Left ventricle myocardium superior (tissue), 1 donor: ENCODE measurements at places on chromosomes 16 and 17. TPM values are rescaled to one million over a fixed set of nuclear protein-coding genes. Genes with fewer than 3 reads are reported as not detected.

GRCh38 chr17:33908363-33909064 is 346.6 kb upstream of the CCL2 start:
- DNase-seq = no peak

GRCh38 chr16:28285649-28286048 is 6.7 kb upstream of the SBK1 start:
- no peak for DNase-seq

DNA sequence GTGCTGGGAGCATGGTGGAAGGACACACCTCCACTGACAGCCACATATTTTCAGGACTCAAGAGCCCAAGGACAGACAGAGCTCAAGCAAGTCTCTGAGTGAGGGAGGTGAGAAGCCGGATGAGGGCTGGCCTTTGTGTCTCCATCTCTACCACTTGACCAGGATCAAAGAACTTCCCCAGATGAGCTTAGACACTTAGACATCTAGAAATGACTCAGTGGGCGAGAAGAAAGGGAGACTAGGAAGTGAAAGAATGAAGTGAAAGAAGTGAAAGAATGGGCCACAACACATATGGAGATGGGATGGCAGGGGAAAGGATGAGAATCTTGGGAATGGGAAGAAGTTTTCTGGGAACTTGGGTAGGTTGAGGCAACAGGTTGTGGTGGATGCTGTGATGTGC is 274.9 kb upstream of the CCL2 start:
- no peak for DNase-seq

DNA sequence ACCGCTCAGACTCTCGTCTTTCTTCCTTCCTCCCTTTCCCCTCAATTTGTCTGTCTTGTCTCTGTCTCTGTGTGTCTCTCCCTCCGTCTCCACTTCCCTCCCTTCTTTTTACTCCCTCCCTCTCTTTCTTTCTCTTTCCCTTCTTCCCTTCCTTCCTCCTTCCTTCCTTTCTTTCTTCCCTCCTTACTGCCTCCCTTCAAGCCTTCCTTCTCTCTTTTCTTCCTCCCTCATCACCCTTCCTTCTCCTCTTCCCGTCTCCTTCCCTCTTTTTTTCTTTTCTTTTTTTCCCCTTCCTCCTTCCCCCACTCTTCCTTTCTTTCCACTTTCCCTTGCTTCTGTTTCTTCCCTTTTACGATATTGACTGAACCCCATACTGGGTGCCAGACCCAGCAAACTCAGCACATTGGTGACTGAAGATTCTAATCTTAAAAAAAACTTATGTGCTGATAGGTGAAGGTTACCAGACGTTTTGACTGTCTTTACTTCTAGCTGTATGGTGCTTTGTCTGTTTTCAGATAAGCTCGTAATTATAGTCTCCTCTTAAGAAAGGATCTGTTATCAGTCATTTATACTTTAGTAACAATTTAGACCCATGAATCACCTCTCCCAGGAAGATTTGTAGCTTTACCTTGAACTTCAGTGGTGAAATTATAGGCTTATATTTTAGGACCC is 481 bp upstream of the BRD7 start:
- DNase-seq = no peak

GRCh38 chr16:4241258-4241927 is 487 bp downstream of the SRL start:
- no peak for DNase-seq

DNA sequence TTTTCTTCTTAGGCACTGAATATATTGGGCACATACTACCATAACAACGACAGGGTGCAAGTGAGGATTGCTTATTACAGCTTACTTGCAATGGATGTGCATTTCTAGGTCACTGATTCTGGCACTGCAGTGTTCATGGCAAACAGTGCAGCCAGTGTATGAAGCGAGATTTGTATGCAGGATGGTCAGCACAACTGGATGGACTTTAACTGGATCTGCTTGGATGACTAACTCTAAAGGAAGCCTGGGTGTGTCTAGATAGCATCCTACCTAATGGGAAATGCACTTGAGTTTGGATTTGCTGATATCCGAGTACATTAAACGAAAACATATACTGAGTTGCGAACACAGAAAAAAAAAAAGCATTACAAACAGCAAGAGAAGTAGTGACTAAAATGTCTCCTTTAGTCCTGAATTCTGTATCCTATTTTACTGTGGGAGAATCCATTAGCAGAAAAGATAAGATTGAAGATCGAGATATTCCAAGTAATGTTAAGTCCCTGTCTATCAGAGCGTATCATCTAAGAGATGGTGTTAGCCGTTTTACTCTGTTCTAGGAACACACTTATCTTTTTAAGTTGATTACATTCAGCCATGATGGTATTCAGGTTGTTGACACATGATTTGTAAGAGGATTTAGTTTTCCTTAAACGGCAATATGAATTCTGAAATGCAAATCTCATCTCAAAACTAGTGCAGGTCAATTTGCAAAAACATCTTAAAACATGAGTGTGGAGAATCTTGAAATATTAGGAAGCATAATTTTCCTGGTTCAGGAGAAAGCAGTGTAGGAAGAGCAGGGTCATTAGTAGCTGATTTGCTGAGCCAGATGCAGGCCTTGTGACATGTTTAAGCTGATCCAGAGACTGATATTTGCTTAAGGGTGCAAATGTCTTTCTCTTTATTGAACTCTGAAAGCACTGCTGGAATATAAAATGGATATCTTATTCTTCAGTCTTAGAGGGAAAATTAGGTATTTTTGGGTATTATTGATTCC is 142.6 kb upstream of the CPHXL start:
- DNase-seq = no peak

DNA sequence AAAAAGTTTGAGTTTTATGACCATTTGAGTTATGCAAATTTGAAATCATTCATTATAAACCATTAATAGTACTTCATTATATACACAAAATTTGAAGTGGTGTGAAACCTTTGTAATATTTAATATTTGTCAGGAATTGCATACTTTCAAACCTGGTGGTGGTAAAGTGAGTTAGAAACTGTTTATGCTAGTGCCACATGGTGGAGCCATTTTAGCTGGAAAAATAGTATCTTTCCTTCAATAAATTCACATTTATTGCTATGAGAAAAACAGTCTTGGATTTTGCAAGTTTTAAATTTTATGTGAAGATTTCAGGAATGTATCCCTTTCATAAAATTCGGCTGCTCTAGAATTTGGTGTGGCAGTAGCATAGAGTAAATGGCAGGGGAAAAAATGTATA is 7.3 kb upstream of the BLMH start:
- no peak for DNase-seq

DNA sequence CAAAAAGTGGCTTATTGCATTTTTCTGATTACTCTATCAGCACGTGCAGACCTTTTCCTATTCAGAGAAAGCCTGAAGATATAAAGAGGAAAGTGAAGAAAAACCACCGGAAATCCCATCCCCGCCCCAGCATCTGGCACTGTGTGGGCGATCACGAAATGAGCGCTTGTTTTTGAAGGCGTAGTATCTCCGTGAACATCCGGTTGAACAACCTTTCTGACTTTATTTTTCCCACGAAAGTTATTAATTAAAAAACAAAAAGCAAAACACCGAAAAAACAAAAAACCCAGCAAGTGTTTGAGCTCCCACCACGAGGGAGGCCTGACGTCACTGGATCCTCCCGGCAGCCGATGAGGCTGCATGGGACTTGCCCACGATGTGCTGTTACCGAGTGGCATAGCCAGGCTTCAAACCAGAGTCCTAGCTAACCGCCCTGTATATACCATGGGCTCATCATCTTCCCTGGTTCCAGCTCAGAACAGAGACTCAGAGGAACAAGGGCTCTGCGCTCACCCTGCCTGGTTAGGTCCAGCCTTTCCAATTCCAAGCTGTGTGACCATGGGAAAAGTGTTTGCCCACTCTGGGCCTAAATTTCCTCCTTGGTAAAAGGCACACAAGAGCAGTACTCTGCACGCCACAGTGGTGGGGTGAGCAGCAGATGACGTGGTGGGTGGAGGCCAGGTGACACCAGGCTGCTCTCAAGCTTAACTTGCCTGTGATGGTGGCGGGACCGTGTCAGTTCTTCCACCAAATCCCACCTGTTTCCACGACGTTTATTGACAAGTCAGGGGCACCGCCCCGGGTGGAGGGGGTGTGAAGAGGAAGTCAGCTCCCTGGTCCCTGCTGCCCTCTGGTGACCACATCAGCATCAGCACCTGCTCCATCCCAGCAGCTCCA is 34.3 kb upstream of the IL21R start:
- DNase-seq = peak; percentile 85

DNA sequence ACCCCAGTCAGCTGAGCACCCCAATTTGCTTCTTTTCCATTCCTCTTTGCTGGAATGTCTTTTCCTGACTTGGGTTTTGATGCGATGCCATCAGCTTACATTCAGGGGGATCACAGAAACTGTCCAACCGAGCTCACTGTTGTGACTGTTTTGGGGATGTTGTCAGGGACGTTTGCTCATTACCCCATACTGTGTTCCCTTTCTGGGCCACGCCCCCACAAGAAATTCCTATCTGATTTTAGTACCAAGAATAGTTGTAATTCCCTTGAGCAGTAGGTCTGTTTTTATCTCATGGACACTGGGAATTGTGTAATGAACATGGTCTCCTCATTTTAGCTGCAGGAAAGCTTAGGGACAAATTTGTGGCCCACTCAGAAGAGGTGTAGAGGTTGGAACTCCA is 2.6 kb upstream of the NTN1 start:
- DNase-seq = no peak

DNA sequence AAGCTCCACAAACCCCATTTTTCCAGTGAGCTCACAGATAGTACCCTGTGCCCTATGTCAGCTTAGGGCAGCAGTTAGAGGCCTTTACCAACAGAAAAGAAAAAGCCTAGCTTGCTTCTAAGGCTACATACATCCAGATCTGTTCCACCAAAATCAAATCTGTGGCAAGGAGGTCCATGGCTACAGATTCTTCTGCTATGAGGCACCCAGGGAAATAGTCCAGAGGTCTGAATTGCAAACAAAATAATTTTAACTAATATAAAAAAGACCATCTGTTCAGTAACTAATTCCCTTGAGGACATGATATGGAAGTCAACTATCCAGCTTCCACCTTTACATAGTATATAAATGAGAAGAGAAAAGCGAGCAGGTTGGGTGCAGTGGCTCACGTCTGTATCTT is 129.3 kb downstream of the PARN start:
- no peak for DNase-seq

DNA sequence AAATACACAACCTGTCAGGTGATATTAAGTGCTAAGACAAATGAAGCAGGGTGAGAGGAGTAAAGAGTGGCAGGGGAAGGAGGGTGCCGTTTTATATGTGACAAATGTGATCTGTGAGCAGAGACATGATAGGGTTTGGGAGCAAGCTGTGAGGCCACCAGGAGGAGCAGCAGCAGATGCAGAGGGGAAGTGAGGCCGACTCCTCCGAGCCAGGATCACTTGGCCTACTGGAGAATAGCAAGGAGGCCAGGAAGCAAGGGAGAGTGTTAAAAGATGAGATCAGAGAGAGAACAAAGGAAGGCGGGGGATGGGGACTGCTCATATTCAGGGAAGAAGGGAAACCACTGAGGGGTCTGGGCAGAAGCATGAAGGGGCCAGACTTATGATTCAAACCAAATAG is 129.4 kb downstream of the TANGO6 start:
- DNase-seq = no peak

GRCh38 chr17:49343273-49343672 is 18.8 kb downstream of the ZNF652 start:
- DNase-seq = no peak

DNA sequence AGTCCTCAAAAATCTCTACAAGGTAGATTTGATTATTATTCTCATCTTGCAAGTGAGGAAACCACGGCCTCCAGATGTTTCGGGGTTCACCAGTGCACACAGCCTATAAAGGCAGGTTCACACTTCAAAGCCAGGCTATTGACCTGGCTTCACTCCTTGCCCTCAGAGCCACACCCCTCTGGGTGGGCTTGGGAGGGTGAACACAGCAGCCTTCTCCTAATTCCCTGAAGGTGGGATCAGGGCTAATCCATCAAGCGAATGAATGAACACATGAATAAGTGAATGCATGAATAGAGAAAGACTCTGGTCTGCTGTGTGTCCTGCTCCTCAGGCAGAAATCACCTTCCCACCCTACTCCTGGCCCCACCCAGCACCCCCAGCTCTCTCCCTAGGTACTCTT is 139.0 kb downstream of the CYLD start:
- DNase-seq = no peak

GRCh38 chr16:57759541-57760356 is 24.2 kb downstream of the KATNB1 start:
- DNase-seq = no peak

DNA sequence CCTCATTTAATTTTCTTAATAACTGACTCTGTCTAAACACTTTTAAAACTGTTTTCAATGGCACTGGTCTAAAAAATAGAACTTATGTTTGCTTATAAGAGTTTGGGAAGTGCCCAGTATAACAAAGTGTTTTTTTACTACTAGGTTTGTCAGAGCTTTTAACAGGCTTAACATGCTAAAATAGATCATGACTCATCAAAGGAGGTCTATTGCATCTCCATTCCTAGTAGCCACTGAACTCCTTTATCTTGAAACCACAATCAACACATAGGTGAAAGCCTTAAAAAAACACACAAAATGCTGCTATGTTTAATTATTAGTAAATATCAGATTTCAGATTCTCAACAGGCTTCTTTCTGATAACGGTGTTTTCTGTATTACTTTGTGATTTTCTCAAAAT is 196.4 kb upstream of the KIF2B start:
- no peak for DNase-seq

GRCh38 chr16:88965826-88966480 is 11.1 kb downstream of the CBFA2T3 start:
- no peak for DNase-seq

DNA sequence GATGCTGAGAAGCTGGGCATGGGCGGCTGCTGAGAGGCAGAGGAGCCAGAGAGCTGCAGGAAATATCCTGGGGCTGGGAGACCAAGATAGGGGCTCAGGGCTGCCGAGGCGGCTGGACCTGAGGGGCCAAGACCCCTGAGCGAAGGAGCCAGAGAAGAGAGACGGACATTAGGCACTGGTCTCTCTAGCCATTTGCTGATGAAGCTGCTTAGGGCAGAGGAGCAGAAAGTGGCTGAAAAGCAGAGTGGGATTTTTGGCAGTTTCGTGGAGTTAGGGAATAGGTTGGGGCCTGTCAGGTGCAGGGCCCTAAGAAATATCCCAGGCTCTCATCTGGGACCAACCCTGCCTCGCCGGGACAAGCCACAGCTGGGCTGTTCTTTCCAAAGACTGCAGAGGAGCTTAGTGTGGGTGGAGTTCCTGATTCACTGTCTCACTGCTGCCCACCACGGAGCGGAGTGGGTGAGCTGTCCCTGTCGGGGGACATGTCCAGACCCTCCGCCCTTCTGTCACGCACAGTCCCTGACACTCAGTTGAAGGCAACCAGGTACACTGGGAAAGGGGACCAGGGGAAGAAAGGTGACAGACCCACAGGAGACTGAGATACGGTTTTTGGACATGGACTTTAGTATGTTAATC is 11.3 kb upstream of the DNASE1 start:
- no peak for DNase-seq

Gene ACSM2A
- total RNA-seq = not detected

Gene TP53TG3
- total RNA-seq = 0.77 TPM

Gene TBC1D3E
- not detected for total RNA-seq

Gene CIBAR2
- total RNA-seq = not detected

Gene HEXIM2
- total RNA-seq = 8.9 TPM

Gene PRSS27
- 0.12 TPM for total RNA-seq

Gene KCNJ2
- total RNA-seq = 50.6 TPM

Gene AANAT
- not detected for total RNA-seq
